ENCODE measurements at places on chromosomes 5 and 9.
A peak's percentile ranks its signal among the peaks of the same experiment; 100 is the strongest.

DNA sequence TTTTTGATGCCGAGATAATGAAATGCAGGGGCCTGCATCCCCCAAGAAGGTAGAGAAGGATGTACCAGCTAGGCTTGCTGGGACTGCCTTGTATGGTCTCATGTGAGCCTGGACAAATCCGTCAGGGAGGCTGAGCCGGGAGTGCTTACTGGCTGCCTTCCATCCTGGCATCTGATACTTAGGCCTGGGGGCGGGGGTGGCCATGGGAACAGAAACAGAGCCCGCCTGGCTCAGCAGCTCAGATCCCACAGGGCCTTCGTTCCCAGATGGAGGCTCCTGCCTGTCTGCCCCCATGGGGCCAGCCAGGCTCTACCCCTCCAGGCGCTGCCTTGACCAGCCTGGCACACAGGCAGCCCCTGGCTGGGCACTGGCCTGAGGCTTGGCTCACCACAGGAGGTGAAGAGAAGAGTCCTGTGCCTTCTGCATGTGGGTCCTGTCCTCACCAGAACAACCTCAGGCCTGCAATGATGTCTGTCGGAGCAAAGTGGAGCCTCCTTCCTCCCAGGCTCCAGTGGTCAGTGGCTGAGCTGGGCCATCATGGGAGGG, 10.5 kb upstream of the SPATA31E1 start:
- DNase-seq = peak; percentile 5

GRCh38 chr5:80904533-80905187, 55.5 kb upstream of the RASGRF2 start:
- DNase-seq = no peak

- no peak for DNase-seq
These were observed 106.4 kb downstream of the ERCC6L2 start for GRCh38 chr9:95981761-95982390.

DNA sequence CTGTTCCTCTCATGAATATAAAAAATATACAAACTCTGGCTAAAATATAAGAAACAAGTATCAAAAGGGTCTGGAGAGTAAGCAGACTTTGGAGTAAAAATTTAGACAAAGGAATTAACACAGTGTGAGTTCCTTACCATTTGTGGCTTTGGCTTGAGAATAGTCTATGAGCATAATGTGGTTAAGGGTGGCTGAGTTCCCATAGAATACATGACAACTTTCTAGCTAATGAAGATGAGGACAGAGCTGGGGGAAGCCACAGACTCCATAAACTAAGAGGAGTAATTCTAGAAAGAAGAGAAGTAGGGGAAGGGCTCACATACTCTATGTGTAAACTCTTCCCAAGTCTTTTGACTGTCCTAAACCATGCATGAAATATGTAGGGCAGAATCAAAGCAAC, 79.4 kb downstream of the CAAP1 start:
- no peak for DNase-seq

DNA sequence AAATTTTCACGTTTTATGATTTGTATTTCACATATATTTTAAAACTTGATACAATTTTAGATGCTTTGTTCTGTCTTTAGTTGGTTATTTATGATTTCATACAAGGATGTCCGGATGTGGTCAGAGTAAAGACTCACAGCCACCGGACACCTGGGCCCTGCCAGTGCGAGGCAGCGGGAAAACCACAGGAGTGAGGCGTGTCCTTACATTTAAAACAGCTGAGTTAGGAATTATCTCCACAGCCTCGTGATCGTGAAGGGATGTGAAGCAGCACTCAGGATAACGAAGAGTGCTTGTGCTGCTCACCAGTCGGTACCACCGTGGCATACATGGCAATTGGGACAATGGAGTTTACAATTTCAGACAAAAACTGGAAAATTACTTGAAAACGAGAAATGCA, 14.0 kb downstream of the SNX18 start:
- no peak for DNase-seq

DNA sequence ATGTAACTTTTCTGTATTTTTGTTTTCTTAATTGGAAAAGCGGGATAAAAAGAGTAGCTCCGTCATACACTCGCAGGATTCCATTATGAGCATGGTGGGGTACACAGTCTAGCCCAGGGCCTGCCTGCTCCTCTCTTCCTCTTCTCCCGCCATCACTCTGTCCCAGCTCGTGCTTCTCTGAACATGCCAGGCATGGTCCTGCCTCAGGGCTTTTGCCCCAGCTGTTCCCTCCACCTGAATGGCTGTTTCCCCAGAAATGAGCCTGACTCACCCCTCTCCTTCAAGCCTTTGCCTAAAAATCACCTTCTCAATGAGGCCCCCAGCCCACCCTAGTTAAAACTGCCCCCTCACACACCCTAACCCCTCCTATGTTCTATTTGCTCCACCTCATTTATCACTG, 4.5 kb downstream of the CORO2A start:
- DNase-seq = no peak

GRCh38 chr5:153517241-153517611, 26.8 kb downstream of the GRIA1 start:
- DNase-seq = no peak

DNA sequence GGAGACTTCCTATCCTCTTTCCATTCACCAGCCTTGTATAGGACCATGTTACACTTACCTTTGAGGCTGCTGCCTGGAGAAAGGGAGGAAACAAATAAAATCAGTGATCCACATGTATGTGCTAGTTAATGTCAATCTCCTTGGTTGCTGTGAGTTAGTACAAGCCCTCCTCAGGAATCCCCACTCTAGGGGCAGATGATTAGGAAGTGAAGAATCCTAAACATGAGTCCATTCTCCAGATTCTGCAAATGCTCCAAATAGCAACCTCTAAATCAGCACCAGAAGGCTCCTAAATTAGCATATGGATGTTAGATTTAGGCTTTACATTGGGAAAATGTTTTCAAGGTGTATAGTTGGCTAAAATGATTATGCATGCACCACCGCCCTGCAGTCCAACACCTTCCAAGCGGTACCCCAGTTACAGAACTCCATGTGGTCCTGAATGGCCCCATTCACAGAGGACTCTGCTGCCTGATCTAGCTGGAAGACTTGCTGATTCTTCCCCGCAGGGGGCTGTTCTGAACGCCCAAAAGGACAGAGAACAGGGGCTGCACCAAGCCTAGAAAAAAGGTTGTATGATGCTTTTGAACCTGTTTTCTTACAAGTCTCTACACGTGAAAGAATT, 123.2 kb downstream of the TLE1 start:
- DNase-seq = no peak

- DNase-seq = no peak
These were observed 58.7 kb downstream of the ARHGEF28 start for GRCh38 chr5:73684691-73685090.

GRCh38 chr9:108086624-108087023, 597.1 kb upstream of the KLF4 start:
- no peak for DNase-seq

DNA sequence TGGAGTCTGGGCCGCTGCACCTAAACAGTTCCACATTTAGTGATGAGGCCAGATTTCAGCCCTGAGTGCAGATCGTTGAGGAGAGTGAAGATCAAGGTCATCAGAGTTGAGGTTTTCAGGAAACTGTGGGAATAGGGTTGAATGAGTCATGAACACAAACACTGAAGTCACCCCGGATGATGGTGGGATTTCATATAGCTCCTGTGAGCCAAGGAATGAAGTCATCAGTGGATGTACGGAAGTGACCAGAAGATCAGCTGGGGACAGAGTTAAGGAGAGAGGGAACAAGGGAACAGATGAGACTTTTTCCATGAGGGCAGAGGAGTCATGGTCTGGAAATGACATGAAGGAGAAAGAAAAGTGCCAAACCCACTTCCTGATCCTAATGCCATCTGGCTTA, 36.5 kb downstream of the PALM2AKAP2 start:
- no peak for DNase-seq

GRCh38 chr5:51618234-51618633, 235.0 kb downstream of the ISL1 start:
- DNase-seq = no peak

DNA sequence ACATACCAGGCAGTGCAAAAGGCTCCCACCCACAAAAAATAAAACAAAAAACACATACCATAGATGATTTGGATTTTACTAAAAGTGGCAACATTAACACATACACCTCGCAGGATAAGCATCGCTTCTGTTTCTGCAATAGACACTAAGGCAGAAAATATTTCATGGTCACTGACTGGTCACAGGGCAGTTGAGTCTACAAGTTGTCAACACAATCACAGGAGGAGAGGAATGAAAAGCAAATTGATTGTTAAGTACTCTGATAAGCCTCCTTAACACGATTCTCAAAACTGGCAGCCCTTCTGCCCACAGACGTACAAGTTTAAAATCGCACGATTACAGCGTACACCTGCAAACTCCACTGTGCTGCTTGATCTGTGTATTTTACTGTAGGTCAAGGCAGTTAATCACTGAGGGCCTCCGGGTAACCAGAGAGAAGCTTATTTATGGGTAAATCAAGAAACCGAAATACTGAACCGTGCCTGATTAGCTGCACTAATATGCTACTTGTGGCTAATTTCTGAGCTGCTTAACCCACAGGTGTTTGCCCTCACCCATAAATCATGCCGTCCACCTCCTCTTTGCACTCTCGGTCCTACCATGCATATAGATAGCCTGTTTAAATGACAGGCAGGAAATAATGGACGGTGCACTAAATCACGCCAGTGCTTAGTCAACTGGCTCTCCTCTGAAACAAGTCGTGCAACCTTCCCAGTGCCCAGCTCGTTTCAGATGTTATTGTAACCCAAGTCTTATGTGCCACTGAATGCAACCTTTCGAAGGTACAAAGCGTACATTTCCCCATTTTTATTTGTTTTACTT, 659.4 kb upstream of the ADAMTS16 start:
- no peak for DNase-seq

GRCh38 chr9:76576344-76576743, 117.4 kb downstream of the GCNT1 start:
- no peak for DNase-seq

GRCh38 chr5:144779368-144779767, 608.7 kb downstream of the KCTD16 start:
- DNase-seq = no peak

DNA sequence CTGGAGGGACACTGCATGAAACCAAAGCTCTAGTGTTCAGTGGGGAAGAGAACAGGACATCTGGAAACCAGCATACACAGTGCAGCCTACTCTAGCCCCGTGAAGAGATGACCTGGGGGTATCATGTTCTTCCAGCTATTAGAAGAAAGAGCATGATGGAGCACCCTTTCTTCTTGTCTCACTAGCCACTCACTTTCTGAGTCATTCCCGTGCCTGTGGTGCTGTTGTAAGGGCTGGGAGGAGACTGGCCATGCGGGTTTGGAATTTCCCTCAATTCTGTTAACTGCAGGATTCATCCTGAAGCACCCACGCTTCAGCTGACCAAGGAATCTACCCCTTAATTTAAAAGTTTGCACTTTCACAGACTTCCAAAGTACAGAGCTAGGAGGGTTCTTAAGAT, 137.0 kb downstream of the COL23A1 start:
- no peak for DNase-seq

- DNase-seq = no peak
These were observed 234.2 kb upstream of the CDH6 start for GRCh38 chr5:30959238-30959637.

GRCh38 chr9:90290716-90291485, 351.7 kb downstream of the DIRAS2 start:
- DNase-seq = no peak

DNA sequence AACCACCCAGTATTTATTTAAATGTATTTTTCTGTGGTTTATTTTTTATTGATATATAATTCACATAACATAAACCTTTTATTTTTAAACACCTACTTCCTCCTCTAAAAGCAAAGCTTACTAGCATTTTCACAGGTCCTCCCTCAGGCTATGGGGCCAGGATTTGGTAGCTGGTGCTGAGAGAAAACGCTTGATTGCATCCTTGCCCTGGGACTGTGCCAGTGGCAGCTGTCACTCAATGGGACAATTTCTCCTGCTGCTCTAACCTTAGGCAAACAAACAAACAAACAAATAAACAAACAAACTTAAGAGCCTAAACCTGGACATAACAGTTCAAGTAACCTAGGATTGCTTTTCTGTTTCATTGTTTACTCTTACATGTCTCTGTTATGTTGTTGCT, 102.7 kb downstream of the FOCAD start:
- no peak for DNase-seq

DNA sequence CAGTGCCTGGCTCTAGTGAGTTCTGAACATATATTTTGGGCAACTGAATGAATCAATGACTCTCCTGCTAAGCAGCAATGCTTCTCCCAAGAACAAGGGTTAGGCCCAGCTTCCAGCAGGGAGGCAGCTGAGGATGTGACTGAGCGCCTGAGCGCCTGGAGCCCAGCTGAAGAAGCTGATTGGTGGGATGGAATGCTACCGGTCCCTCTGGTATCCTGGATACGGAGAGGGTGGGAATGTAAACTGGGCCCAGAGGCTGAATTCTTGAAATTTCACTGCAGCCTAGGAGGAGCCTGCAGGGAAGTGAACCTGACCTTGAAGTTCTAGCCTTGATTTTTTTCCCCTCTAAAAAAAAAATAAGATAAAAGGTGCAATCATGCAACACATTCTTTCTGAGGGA, 43.2 kb downstream of the WWC1 start:
- no peak for DNase-seq

- no peak for DNase-seq
These were observed 89.9 kb upstream of the FSD1L start for GRCh38 chr9:105357937-105358336.

GRCh38 chr5:89930591-89931392, 478.8 kb downstream of the CETN3 start:
- no peak for DNase-seq

DNA sequence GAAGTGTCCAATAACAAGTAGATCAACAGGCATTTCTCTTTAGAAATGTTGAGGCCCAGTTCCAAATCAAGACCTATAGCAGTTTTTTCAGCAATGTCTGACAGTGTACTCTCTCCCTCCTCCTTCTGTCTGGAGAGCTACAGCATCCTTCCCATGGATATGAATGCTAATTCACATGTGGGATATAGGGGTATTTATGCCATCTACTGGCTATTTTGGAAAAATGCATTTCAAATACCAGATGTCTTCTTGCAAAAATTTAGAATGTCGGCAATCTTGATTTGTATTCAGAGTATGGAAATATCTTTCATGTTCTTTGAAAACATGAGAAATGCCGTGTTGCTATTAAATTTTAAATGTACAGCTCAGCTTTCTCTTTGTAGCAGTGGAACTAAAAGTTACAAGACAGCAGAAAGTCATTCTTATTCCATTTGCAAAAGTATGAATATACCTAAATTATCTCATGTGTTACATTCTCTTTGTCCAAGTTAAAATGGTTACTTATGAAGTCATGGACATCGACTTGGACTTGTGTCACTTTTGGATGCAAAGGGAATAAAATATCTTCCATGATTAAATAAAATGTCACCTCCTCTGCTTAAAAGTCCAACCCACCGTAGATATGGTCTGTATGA, 647.8 kb downstream of the TAF11L14 start:
- no peak for DNase-seq

GRCh38 chr5:174718880-174719610, 5.3 kb upstream of the MSX2 start:
- no peak for DNase-seq

DNA sequence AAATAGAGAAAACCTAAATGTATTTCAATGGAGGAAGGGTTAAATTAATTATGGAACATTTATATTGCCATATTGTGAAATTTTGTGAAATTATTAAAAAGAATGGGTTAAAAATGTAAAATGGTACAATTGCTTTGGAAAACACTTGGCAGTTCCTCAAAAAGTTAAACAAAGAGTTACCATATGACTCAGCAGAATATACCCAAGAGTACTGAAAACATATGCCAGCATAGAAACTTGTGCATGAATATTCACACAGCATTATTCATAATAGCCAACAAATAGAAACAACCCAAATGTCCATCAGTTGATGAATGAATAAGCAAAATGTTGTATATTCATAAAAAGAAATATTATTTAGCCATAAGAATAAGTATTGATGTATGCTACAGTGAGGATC, 181.0 kb upstream of the MAST4 start:
- no peak for DNase-seq

- no peak for DNase-seq
These were observed 71.8 kb downstream of the ANGPTL2 start for GRCh38 chr9:127050591-127051001.

Measured in ovary (tissue), 10 donors.